ENCODE measurements at places on chromosomes 3 and 15.

DNA sequence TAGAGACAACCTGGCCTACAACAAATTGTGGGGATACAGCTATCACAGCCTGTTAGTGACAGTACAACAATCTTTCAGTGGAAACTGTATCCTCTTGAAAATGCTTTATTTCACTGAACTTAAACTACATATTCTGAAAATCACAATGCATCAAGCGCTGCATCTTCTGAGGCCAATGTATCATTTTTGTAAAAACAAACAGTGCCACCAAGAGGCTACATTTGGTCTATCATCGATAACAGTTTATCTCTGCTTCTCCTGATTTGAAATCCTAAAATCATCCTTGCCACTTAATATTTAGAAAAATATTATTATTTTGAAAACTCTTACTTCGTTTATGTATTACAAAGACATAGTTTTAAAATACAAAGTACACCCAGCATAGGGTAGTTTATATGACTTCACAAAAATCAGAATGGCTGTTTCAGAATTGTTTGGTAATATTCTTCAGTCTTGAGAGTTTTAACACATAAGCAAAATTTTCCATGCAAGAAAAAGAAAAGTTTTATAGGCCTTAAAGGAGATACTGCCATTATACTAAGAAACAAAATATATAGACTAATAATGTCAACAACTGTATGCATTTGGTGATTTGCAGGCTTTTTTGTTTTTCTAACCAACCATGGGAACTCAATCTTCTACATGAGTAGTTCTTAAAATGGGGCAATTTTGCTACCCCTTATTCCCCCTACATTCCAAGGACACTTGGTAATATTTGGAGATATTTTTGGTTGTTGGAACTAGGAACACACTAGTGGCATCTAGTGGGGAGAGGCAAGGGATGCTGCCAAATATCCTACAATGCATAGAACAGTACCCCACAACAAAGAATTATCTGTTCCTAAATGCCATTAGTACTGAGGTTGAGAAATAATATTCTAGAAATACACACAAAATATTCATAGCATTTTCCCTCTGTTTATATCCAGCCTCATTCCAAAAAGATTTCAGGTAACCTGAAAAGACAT is 42.3 kb downstream of the WDR72 start:
- no peak for DNase-seq

DNA sequence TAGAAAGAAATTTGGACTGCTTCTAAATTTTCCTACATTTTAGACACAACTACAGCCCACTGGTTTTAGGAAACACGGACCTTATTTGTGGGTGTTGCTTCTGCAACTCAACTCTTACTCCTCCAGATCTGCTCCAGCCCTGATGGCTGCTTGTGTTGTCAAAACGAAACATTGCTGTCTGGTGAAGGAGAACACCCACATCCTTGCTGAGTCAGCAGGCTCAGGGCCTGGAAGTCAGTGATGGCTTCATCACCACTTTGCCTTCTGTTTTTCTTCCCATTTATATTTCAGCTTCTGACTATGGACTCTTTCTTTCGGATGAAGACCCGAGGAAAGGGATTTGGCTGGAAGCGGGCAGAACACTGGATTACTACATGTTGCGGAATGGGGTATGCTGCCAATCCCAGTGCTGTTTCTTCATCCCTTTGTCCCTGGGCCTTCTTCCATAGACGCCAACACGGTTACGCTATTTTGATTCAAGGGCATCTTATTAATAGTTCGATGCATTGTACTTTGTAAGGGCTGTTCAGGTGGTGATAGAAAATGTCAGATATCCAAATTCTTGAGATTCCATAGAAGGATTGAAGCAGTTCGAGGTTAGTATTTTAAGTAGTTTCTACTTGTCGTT is 392.6 kb upstream of the TPM1 start:
- DNase-seq: no peak

- DNase-seq: no peak
Observed at GRCh38 chr3:98573181-98573728, 20.2 kb downstream of the CPOX start.

- DNase-seq: no peak
Observed at GRCh38 chr15:63319065-63319464, 41.7 kb downstream of the APH1B start.

GRCh38 chr15:47422881-47423665 is 294.2 kb upstream of the SEMA6D start:
- no peak for DNase-seq

- DNase-seq: no peak
Observed at GRCh38 chr15:91055548-91056331, 33.3 kb upstream of the VPS33B start.

DNA sequence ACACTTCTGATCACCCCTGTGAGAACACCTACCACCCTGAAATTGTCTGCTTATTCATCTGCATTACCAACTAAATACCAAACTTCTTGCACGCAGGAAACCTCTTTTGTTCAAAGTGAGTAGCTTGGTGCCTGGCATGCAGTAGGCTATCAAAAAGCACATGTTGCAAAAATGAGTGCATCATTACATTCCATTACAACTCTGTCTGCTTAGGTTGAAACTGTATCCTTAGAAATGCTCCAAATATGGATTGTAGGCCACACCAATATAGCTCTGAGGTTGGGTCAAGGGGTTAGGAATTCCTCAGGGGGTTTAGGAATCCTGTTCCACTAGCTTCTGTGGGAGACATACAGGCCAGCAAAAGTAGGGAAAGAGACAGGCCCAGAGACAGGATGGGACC is 107.2 kb downstream of the THRB start:
- DNase-seq: no peak

- no peak for DNase-seq
Observed at GRCh38 chr3:101719604-101720185, 4.7 kb upstream of the CEP97 start.

- no peak for DNase-seq
Observed at GRCh38 chr3:126447456-126448106, 28.1 kb downstream of the ZXDC start.

GRCh38 chr3:9916734-9917680 is at the start of gene IL17RC:
Gene IL17RC, plus strand, starts transcription at chr3:9917098. Its CDS starts 218 bp downstream, at chr3:9917316.
- DNase-seq: no peak

DNA sequence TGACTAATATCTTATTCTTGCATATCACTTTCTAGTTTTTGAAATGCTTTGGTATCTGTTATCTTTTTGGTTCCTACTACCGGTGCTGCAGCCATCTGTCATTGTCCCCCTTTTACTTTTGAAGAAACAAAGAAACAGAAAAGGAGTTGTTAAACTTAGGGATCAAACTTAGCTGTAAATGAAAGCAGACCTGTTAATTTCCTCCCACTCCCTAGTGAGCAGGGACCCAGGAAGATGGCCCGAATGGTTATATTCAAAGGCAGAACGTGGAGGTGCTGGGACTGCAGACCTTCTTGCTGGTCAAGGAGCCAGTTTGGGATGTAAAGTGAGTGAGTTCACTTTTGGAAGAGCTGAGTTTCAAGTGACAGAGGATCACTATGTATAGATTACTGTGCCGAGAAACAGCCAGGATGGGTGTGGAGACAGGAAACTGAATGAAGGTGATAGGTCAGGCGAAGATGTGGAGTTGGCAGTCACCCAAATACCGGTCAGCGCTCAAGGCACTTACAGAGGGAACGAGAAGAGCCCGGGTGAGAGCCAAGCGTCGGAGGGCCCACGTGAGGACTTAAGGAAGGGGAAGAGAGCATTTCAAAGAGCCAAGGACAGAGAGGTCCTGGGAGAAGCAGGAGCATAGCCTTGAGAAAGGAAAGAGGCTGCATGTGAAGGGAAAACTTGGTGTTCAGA is 20.1 kb downstream of the KBTBD8 start:
- DNase-seq: no peak

GRCh38 chr3:177491296-177492032 is 294.2 kb upstream of the TBL1XR1 start:
- no peak for DNase-seq
